ENCODE measurements at places on chromosomes 2 and 18.

DNA sequence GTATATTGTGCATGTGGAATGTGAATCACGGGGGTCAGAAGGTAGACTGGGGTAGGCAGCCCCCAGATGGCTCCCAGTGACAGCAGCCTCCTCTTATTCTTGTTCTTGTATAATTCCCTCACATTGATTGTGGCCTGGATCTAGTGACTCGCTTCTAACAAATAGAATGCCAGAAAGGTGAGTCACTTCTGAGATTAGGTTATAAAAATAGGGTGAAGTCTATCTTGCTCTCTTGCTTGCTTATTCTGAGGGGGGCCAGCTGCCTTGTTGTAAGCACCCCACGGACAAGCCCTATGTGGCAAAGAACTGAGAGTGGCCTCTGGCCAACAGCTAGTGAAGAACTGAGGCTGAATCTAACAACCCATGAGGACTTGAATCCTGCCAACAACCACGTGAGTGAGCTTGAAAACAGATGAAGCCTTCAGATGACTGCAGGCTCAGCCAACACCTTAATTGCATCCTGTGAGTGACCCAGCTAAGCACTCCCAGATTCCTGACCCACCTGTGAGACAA is 15.6 kb upstream of the RMND5A start:
- peak; percentile 60 for DNase-seq

DNA sequence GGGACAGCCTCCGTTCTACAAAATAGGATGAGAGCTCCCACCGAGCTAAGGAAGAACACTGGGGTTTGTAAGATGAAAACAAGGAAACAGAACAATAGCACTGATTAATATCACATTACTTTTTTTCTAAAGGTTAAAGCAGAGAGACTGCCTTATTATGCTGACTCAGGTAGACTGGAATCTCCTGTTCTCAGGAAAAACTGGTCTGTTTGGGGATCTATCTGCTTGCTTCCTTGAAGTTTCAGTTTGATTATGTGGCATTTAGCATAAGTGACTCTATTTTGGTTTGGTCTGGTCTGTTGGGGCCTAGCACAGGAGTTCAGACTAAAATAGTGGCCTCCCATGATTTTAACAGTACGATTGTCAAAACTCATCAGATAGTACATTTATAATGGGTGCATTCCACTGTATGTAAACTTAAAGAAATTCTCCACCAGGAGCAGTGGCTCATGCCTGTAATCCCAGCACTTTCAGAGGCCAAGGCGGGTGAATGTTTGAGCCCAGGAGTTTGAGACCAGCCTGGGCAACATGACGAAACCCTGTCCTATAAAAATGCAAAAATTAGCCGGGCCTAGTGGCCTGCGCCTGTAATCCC is 64.1 kb upstream of the NDUFV2 start:
- DNase-seq, result no peak

DNA sequence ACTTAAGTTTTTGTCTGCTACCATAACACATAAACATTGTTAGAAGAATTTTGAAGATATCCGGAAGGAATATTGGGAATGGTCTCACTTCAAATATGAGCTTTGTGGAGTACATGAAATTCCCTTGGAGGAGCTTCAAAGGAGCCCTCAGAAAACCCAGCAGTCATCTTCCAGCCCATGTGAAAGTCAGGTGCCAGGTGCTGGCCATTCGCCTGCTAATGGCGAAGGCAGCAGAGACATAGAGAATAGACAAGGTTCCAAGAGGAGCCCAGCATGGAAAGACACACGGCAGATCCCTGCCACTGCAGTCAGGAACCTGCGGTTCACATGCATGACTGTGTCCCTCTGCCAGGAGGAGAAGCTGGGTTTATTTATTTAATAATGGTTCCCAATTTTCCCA is 40.0 kb upstream of the EPG5 start:
- DNase-seq, result no peak

DNA sequence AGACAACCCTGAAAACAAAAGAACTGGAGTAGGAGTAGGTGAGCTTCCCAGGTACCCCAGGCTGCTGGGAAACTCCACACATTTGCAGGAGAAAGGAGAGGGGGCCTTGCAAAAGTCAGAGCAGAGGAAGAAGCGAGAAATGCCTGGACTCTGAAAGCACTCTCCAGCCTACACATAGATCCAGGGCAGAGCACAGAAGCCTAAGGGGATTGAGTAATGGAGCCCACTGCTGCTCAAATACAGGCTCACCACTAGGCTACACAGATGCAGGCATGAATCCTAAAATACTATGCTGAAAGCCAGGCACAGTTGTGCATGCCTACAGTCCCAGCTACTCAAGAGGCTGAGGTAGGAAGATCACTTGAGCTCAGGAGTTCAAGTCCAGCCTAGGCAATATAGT is 33.4 kb downstream of the OSBPL1A start:
- DNase-seq, result no peak

DNA sequence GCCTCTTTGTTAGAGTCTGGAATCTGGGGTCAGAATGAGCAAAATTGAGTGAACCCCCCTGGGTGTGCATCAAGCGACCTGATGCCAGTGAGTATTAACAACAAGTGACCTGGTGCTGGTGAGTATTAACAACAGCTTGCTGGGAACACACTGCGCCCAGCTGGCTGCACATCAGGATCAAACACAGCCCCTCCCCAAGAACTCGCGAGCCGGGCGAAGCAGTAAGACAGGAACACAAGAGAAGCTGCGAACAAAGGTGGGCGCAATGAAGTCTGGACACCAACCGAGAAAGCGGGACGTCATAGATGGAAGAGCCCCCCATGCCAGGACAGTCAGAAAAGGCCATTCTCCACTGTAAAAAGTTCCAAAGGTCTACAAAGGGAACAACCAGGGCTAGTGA is 34.3 kb downstream of the CRACDL start:
- no peak for DNase-seq

DNA sequence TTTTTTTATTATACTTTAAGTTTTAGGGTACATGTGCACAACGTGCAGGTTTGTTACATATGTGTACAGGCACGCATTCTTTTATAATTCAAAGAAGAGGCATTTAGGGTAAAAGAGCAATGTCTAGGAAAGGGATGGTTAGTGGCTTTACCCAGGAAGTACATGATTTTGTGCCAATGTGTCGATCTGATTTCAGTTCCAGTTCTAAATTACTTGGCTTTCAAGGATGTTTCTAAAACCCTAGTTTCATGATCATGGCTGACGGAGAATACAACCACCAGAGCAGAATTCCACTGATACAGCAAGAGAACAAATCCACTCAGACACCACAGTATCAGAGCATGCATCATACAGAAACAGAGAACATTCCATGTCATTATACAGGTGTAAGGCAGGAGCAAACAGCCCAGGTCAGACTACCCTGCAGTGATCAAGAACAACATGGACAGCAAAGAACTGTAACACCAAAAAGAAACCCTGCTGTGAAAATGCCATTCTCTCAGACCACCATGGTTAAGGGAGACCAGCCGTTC is 116.7 kb upstream of the STK17B start:
- no peak for DNase-seq

All from AG08396 (cell line).